ENCODE measurements at places on chromosomes 12 and 14.
A peak's percentile ranks its signal among the peaks of the same experiment; 100 is the strongest.

DNA sequence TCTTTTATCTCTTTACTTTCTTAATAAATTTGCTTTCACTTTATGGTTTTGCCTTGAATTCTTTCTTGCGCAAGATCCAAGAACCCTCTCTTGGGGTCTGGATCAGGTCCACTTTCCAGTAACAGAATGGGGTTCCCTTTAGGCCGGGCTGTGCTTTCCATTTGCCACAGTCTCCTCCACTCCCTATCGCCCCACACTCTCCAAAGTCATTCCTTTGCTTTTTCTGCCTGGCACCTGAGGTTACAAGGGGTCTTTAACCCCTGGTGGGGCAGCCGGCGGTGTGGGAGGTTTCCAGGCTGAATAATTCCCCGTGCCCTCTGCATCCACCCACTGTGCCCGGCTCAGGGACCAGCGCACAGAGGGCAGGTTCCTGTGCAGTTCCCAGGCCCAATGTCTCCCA lies 42.9 kb upstream of the LHX5 start:
- no peak for DNase-seq

DNA sequence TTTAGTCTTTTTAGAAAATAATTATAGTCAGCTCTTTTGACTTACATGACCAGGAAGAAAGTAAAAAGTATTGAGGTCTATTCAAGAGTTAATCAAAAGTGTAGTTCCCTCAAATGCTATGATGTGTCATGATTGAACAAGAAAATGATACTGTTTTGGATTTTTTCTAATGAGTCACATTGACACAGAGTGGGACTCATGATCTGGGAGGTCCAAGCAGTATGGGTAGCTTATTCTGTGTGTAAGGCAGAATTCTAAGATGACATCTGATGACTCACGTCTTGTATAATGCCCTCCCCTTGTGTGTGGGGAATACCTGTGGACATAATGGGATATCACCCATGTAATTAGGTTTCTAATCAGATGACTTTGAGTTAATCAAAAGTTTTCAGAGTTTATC lies 178.1 kb upstream of the DDHD1 start:
- no peak for DNase-seq

- DNase-seq, result no peak
These were observed 116.6 kb upstream of the PLEKHA5 start for GRCh38 chr12:19012965-19013364.

DNA sequence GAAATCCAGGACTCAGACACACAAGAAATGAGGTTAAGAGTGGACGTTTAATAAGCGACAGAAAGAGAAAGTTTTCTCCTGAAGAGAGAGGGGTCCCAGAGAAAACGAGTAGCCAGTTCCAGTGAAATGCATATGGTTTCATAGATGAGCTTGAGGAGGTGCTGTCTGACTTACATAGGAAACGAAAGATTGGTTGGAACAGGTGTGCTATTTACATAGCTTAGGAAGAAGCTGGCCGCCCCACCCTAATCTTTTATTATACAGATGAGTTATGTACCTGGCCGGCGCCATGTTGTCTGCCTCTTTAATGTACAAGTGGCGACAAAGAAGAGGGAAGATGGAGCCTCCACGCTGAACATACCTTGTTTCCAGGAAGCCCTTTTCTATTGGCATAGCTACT lies 223.0 kb downstream of the SLC6A15 start:
- no peak for DNase-seq

- DNase-seq, result no peak
These were observed 276.7 kb upstream of the SRRM4 start for GRCh38 chr12:118704527-118705241.

DNA sequence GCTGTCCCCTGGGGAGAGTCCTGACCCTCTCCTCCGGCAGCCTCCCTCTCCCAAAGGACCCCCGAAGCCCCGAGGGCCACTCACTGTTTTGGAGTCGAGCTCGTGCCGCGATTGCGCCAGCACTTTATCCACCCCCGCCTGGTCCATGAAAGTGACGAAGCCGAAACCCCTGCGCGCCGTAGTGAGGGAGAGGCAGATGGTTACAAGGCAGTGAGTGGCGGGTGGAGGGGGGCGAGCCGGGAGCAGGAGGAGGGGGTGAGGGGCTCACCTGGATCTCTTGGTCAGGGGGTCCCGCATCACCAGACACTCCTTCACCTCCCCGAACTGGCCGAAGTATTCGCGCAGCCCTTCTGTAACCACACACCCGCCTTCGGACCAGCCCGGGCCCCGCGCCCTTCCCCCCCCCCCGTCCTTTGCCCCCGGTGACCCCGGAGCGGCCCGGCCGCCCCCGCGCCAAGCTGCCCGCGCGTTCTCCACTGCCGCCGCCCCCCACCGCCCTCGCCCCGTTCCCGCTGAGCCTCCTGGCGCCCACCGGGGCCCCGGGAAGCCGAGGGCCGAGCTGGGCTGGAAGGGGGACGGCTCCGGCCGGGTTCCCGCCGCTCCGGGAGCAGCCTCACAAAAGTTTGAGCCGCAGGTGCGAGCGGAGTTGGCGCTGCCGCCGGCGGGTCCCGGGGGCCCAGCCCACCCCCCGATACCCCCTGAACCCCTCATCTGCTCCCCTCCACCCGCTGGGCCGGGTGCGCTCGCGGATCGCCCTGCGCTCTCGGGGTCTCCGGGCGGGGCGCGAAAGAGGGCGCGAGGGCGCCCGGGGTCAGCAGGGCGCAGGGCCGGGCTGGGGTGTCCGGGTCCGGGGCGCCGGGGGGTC lies 808 bp downstream of the MSI1 start:
- peak; percentile 10 for DNase-seq

GRCh38 chr14:36757734-36758601 lies 96.3 kb downstream of the PAX9 start:
- no peak for DNase-seq

GRCh38 chr14:91241863-91242262 lies 2.6 kb downstream of the GPR68 start:
- peak; percentile 36 for DNase-seq

DNA sequence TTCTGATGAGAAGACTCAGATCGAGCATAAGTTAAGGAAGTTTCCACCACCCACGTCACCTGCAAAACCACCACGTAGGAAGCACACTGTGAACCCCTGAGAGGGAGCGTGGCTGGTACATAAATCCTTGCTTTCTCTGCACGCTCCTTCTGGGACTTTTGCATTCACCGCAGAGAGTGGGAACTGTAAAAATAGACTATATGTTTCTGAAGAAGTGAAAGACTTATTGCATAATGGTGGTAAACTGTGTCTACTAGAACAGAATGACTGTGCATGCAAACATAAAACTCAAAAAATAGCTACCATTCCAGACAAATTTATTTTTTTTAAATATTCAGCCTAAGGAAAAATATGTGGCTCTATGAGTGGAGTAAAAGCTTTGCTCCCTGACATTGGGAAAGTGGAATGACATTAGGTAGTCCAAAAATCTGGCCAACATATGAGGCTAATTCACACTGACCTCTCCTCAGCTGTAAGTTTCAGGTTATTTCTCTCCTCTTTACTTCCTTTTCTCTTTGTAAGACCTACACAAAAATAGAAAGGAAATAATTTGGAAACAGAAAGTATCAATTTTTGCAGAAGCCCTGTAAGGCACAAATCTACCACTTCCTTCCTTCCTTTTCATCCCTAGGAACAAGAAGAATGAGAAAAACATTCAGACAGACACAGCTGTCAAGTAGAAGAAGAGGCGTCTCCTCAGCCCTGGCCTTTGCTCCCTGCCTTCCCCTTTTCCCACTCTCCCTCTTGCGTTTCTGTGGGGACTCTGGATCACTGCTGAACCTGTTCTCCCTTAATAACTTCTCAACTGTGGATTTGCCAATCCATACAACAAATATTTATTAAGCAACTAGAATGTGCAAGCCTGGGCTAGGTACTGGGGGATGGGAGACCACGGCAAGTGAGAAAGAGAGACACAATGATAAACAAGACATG lies 264.3 kb upstream of the FOXN3 start:
- DNase-seq, result peak; percentile 39

DNA sequence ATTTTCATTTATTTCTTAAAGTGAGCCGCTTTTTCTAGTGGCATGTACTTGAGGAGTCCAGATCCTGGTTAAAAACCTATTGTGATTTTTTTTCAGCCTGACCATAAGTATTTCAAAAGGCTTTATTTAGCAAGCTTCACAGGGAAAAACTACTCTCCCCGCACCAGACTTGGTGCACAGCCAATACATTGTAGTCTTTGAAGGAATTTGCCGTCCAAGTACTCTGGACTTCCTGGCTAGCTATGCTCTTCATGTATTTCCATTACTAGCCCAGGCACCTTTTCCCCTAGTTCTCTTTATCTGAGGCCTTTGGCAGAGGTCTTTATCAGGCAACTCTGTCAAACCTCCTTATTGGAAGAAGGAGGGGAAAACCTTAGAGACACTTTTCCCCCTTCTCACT lies 234.7 kb downstream of the CCDC91 start:
- no peak for DNase-seq

DNA sequence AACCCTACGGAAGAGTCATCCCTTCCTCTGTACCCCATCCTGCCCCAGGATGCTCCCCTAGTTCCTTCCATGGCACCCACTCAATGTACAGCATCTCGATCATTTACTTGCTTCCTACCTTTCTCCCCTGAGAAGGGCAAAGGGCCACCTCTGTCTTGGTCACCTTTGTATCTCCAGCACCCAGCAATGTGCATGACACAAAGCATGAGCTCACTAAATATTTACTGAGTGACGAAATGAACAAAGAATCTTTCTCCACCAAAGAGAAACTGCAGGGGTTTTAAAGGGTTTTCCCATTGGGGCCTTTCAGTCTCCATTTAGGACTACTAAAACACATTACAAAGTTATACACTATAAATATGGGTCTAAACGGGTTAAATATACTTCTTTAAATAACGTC lies 30.6 kb downstream of the ATG14 start:
- DNase-seq, result no peak

GRCh38 chr12:3698218-3698974 lies 54.5 kb downstream of the CRACR2A start:
- no peak for DNase-seq

DNA sequence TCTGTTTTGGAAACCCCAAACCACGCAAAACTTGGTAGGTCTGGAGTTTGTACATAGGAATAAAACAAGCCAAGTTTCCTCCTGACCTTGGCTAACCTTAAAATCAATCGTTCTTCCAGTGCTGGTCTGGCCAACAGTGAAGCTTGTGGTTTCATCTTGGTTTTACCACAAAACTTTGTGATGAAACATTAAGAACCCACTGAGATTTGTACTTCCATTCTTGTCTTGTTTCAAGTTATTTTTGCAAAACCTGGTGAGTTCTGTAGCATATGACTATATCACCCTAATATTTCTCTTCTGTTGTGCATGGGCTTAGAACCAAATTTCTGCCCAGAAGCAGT lies 26.4 kb downstream of the SIX1 start:
- no peak for DNase-seq

DNA sequence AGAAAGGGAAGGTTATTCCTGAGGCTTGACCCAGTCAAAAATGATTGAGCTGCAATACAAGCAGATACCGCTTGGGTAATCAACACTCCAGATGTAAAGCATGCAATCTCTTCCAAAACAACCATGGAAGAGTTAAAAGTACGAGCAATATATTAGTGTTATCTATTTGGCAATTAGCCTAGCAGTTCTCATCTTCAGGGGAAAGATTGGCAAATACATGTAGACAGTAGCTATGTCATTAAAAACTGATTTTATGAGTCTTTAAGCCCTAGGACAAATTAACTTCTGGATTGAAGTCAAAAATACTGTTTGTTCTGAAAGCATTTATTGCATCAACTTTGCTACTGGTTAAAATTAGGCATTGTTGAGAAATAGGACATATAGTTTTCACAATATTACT lies 9.3 kb upstream of the GYS2 start:
- DNase-seq, result no peak

- no peak for DNase-seq
These were observed 1.4 kb downstream of the AKT1 start for GRCh38 chr14:104794099-104794498.

GRCh38 chr12:48899651-48900050 lies 25.6 kb downstream of the FKBP11 start:
- no peak for DNase-seq

DNA sequence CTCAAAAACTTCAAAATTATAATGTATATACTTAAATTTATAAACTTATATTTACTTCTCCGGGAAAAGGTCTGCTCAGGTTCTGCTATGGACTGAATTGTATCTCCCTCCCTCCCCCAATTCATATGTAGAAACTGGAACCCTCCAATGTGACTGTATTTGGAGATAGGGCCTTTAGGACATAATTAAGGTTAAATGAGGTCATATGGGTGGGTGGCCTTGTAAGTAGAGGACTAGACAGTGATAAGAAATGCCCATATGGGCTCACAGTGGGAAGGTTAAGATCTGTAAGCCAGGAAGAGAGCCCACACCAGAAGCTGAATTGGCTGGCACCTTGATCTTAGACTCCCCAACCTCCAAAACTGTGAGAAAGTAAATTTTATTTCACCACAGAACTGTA lies 84.5 kb downstream of the TAOK3 start:
- no peak for DNase-seq

GRCh38 chr12:23204933-23205778 lies 580.2 kb downstream of the ETNK1 start:
- no peak for DNase-seq

- no peak for DNase-seq
These were observed 30.8 kb downstream of the PAWR start for GRCh38 chr12:79659961-79660431.

GRCh38 chr12:82554529-82554928 lies 132.2 kb upstream of the TMTC2 start:
- DNase-seq, result no peak

DNA sequence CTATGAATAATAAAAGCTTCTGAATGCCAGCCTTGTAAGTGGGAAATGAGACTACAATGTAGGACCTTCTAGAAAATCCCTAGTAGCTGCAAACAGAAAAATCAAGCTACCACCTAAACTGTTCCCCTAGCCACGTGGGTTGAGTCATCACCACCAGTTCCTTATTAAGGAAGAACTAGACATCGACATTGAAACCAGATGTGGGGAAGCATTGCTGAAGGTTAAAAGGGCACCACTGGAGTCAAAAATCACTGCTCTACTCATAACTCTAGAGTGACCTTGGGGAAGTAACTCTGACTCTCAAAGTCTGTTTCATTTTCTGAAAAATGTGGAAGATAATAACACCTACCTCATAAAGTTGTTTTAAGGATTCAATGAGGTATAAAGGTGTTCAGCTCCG lies 9.4 kb upstream of the CNIH1 start:
- DNase-seq, result no peak

DNA sequence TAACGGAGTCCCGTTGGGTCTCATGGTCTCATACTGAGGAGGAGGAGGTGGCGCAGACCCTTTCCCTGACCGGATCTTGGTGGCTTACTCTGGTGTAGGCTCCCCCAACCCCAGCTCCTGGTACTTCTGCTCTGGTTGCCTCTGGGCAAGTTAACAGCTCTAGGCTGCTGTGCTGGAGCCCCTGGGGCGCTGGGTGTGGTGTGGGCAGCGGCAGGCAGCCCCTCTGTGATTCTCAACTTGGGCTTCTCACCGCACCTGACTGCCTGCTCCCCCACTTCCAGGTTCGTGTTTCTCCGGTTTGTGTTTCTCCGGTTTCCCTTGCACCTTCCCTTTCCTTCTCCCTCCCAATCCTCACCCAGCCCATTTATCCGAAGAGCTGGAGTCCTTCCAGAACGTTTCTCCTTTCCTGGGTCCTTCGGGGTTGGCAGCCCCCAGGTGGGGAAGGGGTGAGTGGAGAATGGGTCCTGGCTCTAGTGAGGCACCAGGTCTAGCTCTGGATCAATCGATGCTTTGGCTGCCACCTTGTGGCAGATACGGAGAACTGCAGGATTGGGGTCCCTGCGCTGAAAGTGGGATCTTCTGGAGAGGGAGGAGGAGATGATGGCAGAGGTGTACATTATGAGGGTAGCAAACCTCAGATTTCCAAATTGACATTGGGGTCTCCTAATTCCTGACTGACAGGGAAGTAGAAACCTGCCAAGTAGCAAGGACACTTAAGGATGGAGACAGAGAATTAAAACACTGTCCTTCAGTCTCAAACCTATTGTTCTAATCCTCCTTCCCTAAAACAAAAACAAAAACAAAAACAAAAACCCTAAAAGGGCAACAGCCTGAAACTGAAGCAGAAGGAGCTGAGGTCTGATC lies 8.3 kb downstream of the CISTR start:
- no peak for DNase-seq

All from activated CD4-positive, alpha-beta T cell treated with anti-CD3 and anti-CD28 coated beads, Interleukin-2, amount 50 U/mL, for 24 hours (primary cell).